Stimulated activated CD4-positive, alpha-beta T cell treated with anti-CD3 and anti-CD28 coated beads, Interleukin-1b, Interleukin-23, amount 100 ng/mL, for 48 hours (primary cell): ENCODE measurements at places on chromosomes 12 and 14.
A peak's percentile ranks its signal among the peaks of the same experiment; 100 is the strongest.

GRCh38 chr14:79179985-79180384 is 1009.8 kb downstream of the NRXN3 start:
- DNase-seq: no peak

DNA sequence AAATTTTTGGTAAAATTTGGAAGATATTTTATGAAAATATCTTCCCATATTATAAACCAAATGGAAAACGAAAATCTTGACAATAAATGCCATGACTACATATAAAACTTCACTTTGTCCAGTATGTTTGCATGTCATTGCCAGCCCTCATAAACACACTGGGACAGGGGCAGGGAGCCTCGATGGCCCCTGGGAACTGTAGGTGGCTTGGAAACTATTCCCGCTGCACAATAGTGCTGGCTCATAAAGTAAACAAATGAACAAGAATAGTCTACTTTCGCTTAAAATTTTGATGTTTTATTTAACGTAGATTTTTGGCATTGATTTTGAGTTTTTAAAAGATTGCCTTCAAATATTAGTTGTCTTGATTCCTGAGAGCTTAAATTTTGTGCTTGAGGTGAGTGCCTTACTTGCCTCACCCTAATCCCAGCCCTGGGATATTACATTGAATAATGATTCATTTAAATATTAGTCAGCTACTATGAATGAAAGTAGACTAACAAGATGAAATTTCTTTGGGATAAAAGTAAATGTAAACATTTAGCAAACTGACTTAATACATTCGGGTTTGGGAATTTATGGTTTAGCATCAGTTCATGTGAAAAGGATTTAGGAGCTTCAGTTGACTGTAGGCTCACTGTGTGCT is 74.0 kb upstream of the PKP2 start:
- no peak for DNase-seq

- DNase-seq: no peak
Observed at GRCh38 chr14:24297190-24297964, 2.2 kb downstream of the DHRS1 start.

- no peak for DNase-seq
Observed at GRCh38 chr12:29415111-29415510, 34.1 kb upstream of the ERGIC2 start.

DNA sequence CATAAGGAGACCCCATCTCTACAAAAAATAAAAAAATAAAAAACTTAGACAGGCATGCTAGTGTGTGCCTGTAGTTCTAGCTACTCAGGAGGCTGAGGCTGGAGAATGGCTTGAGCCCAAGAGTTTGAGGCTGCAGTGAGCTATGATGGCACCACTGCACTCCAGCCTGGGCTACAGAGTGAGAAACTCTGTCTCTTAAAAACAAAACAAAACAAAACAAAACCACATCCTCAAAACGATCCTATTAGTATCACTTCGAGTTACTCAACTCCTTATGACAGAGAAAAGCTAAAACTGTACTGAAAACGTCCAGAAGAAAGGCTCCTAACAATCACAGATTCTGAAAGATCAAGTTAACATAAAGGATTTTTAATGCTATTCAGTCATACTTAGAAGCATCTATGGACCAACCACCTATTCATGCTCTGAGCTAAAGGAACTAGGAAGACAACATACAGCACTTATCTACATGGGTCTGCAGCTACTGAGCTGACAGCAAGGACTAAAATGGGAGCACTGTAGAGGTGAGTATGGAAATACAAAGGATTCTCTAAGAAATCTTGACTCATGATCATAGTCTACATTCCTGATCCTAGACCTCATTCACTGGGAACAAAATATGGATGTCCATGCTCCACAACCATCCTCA is 75.3 kb upstream of the DUSP6 start:
- no peak for DNase-seq

GRCh38 chr12:13144266-13144828 is 40.9 kb upstream of the GSG1 start:
- DNase-seq: no peak

DNA sequence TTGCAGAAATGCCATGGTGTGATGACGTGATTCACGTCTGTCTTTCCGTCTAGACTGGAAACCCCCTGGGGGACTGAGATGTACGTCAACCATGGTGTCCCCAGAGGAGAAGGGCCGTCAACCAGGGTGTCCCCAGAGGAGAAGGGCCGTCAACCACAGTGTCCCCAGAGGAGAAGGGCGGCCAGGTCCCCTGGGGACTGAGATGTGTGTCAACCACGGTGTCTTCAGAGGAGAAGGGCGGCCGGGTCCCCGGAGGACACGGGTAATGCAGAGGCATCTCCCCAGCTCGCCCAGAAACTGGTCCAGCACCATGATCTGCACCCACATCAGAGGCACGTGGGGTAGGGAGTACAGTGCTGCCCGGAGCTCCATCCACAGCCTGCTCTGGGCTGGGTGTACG is 30.6 kb upstream of the GALNT9 start:
- no peak for DNase-seq

DNA sequence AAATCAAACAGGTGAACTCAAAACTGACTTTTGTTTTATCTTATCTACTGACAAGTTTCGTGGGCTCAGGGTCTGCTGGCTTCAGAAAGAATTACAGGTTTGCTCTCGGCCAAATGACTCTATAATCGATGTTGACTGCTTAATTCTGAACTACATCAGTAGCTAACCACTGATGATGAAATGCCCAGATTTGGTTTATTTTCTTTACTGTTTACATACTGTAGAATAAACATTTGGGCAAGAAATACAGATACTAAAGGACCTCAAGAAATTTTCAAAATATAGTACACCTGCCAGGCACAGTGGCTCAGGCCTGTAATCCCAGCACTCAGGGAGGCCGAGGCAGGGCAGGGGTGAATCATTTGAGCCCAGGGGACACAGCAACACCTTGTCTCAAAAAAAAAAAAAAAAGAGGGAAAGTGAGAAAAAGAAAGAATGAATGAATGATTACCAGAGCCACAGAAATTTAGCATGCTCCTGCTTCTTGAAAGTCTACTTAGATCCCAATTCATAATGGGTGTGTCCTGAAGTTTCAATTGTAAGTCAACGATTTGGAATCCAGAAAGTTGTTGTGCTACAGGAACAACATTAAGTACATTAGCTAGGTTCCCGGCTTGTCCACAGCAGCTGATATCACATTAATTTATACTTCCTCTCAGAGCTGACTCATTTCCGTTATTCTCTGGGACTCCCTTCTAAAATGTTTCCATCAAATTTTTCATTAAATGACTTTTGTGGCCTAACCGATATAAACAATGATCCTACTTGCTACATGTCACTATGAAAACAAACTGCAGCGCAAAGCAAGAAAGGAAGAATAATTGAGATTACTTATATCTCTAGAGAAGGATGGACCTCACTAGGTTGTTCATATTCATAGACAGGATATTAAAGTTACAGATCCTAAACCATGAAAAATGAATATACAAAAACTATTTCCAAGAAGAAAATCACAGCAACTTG is 134.3 kb downstream of the MED13L start:
- DNase-seq: no peak

DNA sequence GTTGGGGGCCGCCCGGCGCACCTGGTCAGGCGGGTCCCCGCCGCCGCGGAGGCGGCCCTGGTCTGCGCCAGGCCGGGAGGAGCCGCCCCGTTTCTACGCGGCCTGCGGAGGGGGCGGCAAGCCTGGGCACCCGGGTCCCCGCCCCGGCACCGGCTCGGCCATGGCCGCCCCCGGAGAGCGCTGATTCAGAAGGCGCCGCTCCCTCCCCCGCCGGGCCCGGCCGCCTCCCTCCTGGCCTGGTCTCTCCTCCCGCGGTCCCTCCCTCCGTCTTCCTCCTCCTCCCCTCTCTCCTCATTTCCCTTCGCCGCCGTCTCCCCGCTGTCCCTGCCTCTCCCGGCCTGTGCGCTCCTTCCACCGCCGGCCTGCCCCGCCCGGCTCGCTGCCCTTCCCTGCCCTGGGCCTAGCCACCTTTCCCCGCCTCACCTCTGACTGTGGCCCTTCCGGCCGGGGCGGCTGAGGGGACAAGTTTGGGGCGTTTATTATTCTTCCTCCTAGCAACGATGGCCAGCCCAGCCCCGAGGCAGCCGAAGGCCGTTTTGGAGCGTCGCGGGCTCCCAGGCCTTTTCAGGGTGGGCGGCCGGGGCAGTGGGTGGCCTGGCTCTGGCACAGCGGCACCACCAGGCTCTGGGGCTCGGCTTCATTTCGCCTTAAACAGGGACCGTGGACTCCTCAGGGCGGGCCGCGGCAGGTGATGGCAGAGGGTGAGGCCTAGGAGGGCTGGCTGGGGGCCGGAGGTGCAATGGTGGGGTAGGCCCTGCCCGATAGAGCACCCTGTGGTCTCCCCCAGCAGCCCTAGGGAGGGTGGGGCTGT is 768 bp downstream of the CEP170B start:
- no peak for DNase-seq

DNA sequence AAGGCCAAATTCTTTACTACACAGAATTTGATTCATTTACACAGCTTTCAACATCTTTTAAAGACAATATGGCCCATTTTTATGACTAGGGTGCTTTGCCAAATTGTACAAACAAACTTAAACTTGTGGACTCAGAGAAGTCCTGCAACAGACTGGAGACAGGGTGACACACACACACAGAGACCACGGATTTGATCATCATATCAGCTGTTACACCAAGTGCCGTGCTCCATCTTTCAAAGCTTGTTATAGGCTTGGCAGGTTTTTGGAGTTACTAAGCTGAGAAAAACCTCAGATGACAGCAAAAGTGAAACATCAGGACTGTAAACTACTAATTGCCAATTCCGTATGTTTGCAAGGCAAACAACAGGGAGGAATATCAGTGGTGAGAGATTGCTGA is 811.7 kb downstream of the GALC start:
- DNase-seq: no peak

DNA sequence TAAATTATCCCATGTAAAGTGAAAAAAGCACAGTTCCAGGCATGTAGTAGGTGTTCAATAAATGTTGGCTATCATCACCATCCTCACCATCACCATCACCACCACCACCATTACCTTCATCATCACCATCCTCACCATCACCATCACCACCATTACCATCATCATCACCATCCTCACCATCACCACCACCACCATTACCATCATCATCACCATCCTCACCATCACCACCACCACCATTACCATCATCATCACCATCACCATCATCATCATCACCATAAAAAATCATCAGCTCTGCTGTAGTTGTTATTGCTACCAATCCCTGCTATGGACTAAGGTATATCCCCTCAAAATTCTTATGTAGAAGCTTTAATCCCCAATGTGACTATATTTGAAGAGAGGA is 15.1 kb downstream of the ISCU start:
- DNase-seq: no peak

DNA sequence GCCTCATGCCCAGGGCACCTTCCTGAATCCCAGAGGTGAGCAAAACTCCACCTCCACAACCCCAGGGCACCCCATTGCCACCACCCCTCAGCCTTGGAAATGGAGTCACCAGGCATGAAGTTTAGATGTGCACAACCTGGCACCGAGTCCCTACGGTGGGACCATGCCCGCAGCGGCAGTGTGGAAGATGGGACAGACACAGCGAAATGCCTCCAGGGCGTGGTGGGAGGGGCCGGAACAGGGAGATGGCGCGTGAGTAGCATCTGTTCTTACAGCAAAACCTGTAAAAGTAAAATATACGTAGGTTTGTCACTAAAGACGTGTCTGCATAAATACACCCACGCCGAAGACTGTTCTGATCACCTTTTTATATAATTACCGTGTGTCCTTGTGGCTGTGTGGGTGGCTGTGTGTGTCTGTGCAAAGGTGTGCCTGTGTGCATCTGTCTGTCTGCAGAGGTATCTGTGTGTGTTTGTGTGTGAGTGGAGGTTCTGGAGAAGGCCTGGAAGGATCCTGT is 17.4 kb upstream of the DEGS2 start:
- no peak for DNase-seq

DNA sequence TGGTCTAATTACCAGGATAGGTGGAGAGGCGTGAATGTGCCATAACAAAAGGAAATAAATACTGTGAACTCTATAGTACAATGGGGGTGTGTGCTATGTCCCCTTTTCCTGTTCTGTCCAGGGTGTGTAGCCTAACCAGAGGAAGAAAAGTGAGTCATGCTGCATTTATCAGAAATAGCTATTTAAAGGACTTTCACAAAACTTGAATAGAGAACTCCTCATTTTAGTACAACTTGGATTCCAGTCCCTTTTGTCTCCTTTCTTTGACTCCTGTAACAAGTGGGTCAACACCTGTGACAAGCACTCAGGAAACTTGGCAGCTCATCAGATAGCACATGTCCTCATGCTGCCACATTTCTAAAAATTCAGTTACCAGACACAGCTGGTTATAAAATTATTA is 123.4 kb downstream of the CCDC91 start:
- no peak for DNase-seq

GRCh38 chr14:104274806-104275205 is 136.4 kb downstream of the KIF26A start:
- DNase-seq: no peak

- peak; percentile 18 for DNase-seq
Observed at GRCh38 chr12:93106910-93107309, 177.8 kb upstream of the EEA1 start.

GRCh38 chr14:102646615-102647014 is 54.2 kb downstream of the RCOR1 start:
- no peak for DNase-seq

- DNase-seq: no peak
Observed at GRCh38 chr12:119864591-119864990, 12.5 kb downstream of the CIT start.

DNA sequence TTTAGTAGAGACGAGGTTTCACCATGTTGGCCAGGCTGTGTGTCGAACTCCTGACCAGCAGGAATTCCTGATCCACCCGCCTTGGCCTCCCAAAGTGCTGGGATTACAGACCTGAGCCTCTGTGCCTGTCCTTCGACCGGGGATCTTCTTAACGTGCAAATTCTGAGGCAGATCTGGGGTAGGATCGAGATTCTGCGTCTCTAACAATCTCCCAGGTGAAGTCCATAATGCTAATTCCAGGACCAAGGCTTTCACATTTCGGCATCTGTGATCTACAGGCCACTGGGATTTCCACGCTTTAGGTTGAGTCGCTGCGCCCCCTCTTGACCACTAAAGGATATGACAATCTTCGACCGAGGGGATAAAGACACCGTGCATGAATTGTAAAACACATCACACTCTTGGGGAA is 24.8 kb downstream of the FOS start:
- peak; percentile 56 for DNase-seq

- peak; percentile 4 for DNase-seq
Observed at GRCh38 chr14:65103150-65103760, 938 bp upstream of the MAX start.

- no peak for DNase-seq
Observed at GRCh38 chr12:29200586-29200985, 51.5 kb downstream of the FAR2 start.

GRCh38 chr12:11947213-11947612 is 123.5 kb upstream of the BCL2L14 start:
- no peak for DNase-seq
